ENCODE measurements at places on chromosomes 6 and 20.

DNA sequence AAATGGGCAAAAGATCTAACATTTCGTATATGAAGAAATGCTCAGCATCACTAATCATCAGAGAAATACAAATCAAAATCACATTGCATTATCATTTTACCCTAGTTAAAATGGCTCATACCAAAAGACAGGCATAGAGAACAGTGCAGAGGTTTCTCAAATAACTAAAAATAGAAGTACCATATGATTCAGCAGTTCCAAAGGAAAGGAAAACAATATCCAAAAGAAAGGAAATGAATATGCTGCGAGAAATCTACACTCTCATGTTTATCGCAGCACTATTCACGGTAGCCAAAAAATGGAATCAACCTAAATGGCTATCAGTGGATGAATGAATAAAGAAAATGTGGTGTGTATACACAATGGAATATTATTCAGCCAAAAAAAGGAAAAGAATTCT, 63.5 kb downstream of the VTA1 start:
- no peak for DNase-seq

- DNase-seq, result no peak
Measured at GRCh38 chr6:142530566-142530965, 228.8 kb downstream of the ADGRG6 start.

DNA sequence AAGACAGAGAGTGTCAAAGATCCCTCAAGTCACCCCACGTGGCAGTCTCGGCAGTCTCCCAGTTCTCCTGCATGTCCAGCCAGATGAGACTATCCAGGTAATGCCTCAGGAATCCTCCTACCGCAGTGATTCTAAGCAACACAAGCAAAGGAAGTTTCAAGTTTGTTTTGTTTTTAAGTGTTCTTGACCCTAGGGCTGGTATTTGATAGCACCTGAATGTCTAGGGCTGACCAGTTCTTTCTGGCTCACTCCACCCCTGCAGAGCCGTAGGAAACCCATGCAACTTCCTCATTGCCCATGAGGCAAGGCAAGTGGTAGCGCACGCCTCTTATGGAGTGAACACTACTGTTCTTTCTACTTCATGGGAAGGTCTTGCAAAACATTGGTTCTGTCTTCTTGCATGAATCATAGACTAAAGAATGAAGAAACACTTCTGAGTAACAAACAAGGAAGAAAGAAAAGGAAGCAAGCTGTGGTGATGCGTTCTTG, 24.8 kb upstream of the FOXQ1 start:
- peak; percentile 79 for DNase-seq

DNA sequence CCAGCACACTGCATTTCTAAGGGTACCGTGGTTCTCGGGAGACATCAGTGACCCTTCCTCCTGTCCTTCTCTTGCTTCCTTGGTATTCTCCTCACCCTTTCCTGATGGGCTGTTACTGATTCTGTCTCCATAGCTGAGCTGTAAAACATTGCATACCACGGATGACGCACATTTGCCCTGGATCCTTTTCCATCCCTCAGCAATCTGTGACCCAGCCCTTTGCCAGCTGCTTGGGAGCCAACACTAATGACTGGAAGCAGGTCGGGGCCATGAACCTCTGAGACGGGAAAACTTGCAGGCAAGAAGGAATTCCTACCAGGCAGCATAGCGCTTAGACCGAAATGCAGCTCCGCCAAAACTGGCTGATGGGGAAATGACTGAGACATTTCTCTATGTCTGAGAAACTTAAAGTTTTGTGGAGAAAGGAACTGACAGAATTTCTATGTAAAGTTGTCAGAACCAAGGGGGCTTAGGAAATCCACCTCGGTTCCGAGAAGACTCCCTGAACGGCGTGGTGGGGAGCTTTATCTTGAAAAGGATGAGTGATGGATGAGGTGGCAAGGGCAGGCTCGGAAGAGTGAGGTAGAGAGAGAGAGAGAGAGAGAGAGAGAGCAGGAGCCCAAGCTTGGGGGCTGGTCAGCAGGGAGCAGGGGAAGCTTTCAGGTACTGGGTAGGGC, 19.2 kb downstream of the TUBB2B start:
- DNase-seq, result peak; percentile 89

DNA sequence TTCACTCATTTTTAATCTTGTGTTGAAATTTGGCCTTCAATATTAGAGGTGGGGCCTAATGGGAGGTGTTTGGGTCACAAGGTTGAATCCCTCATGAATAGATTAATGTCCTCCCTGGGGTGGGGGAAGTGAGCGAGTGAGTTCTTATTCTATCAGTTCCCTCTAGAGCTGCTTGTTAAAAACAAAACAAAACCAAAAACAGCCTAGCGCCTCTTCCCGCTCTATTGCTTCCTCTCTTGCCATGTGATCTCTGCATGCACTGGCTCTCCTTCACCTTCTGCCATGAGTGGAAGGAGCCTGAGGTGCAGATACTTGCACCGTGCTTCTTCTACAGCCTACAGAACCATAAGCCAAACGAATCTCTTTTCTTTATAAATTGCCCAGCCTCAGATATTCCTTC, 89.6 kb upstream of the SLC35F1 start:
- DNase-seq, result no peak

DNA sequence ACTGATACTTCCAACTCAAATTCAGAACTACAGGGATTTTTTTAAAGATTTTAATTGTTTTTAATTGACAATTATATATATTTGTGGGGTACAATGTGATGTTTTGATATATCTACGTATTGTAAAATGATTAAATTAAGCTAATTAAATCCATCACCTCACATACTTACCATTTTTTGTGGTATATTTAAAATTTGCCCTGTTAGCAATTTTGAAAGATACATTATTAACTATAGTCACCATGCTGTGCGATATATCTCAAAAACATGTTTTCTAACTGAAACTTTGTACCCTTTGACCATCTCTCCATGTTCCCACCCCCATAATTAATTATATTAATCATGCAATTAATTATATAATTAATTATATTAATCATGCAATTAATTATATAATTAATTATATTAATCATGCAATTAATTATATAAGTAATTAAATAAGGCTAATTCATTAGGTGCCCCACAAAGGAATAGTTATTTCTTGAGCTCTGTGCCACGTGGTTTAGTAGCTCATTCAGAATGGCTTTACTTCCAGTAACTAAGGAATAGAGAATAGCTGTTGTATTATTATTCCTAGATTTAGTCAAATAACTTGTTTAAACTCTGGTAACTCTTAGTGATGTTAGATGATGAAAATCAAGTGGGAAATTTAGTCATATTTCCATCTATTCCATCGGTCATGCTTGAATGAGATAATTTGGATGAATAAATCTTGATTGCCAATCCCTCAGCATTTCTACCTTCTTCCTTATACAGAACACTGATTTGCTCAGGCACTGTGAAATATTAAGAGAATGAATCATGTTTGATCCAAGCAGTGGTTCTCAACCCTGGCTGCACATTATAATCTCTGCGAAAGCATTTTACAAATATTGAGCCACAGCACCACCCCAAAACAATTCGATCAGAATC, 25.1 kb downstream of the LOC128125822 start:
- peak; percentile 14 for DNase-seq

DNA sequence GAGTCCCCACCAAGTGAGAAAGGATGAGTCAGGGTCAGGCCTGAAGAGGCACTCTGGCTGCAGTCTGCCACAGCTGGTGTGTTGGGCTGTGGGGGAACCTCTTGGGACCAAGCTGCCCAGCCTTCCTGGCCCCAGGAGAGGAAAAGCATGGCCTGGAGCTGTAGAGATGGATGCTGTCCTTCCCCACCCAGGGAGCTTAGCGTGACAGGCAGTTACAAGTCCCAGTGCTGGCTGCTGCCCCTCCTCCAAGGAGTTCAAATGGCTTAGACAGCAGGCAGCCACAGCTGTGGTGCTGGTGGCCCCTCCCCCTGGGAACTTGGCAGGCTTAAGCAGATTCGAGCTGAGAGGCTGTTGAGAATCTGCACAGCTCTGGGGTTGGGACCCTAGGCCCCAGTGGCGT, 253.2 kb downstream of the PLCB1 start:
- peak; percentile 14 for DNase-seq

GRCh38 chr20:44776980-44777379, 31.3 kb downstream of the KCNK15 start:
- no peak for DNase-seq

DNA sequence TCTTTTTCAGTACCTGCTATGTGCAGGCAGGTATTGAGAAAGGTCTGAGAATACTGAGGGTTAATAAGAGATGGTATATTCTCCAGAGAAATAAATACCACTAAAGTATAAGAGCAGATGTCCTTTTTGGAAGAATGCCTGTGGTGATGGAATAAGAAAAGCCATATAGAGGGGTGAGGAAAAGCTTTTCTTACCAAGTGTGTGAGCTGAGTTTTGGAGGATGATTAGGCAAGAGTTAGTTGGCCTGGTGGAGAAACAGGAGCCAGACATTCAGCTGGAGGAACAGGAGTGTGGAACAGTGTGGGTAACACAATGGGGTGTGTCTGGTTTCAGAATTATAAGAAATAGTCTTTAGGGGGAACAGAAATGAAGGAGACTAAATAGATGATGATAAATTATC, 19.9 kb downstream of the ZNF451 start:
- peak; percentile 11 for DNase-seq

- peak; percentile 79 for DNase-seq
Measured at GRCh38 chr6:158481690-158482473, 78.0 kb upstream of the TMEM181 start.

DNA sequence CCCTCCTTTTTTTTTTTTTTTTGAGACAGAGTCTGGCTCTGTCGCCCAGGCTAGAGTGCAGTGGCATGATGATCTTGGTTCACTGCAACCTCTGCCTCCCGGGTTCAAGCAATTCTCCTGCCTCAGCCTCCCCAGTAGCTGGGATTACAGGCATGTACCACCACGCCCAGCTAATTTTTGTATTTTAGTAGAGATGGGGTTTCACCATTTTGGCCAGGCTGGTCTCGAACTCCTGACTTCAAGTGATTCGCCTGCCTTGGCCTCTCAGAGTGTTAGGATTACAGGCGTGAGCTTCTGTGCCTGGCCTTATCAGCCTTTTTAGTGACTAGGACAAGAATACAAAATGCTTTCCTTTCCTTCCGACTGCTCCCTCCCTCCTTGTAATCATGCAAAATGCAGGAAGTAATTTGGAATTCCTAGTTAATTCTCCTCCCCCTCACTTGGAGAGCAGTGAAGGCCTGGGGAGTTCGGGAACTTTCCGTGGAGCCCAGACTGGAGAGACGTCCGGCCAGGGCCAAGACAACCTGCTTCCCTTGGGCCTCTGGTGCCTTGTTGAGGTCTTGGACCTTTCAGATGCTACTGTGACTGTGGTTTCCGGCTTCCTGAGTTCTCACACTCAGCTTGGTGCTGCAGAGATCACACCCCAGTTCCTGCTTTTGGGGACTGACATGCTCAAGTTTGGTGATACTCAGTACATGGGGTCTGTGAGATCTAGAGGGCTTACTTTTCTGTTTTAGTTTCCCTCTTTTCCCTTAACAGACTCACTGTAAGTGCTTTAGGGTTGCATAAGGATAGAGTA, 3.9 kb upstream of the PHF20 start:
- DNase-seq, result peak; percentile 36

DNA sequence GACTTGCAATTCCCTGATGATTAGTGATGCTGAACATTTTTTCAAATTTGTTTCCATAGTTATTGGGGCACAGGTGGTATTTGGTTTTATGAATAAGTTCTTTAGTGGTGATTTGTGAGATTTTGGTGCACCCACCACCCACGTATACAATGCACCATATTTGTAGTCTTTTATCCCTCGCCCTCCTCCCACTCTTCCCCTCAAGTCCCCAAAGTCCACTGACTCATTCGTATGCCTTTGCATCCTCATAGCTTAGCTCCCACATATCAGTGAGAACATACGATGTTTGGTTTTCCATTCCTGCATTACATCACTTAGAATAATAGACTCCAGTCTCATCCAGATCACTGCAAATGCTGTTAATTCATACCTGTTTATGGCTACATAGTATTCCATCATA, 167.3 kb downstream of the MYLK4 start:
- DNase-seq, result no peak

GRCh38 chr20:57315083-57315975, 14.3 kb upstream of the SPO11 start:
- DNase-seq, result no peak

GRCh38 chr6:4670824-4671409, 105.3 kb upstream of the CDYL start:
- DNase-seq, result no peak

DNA sequence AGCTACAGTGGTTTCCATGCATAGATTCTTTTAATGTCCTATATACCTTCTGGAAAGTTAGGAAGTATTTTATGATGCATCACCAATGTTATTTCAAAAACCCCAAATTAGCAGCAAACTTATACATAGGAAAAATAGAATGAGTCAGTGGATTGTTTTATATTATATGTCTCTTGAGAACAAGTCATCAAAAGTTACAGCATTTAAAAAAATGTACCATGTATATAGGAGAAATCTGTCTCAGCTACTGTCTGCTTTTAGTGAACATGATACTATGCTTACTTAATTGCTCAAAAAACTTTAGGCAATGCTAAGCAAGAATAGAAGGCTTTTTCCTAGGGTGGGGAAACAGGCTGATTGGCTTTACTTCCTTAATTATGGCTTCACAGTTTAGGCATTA, 365.3 kb downstream of the SAMD5 start:
- no peak for DNase-seq

DNA sequence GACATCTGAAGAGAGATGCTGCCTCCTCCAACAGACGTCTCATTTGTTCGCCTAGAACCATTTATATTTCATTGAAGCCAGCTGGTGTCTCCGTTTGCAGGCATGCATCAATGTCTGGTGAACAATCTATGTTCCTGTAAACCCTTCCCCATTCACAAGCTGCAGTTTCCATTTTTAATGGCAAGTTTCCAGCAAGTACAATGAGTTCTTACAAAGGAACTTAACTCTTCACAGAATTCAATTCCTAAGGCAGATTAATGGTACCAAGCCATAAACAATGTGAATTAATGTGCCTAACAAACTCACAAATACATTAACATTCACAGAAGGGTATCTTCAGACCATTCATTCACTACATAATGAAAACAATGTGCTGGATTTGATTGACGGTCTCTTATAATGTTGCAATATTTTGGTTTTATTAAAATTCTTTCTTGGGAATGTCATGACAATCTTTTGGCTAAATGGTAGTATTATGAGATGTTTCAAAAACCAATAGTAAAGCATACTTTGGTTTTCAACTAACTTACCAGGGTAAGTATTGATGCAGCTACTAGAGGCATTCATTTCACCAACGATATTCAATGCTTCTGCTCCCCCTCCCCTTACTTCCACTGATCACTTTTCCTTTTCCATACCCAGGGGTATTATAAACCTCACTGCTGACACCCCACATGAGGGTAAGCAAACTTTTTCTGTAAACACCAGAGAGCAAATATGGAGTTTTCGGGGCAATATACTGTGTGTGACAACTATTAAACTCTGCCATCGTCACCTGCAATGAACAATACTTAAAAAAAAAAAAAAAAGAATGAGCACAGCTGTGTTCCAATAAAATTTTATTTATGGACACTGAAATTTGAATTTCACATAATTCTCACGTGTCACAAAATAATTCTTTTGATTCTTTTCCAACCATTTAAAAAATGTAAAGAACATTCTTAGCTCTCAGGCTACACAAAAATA, 4.2 kb downstream of the AKIRIN2 start:
- DNase-seq, result peak; percentile 35

GRCh38 chr6:75481936-75482593, 11.5 kb downstream of the FILIP1 start:
- peak; percentile 62 for DNase-seq
